Stimulated activated CD4-positive, alpha-beta T cell treated with anti-CD3 and anti-CD28 coated beads, Interleukin-15, amount 100 ng/mL, for 1 hour (primary cell): ENCODE measurements at places on chromosomes 7 and 10.

- DNase-seq = no peak
Observed at GRCh38 chr7:125425506-125425905, 495.9 kb upstream of the POT1 start.

- DNase-seq = no peak
Observed at GRCh38 chr10:58322072-58322834, 12.6 kb upstream of the UBE2D1 start.

DNA sequence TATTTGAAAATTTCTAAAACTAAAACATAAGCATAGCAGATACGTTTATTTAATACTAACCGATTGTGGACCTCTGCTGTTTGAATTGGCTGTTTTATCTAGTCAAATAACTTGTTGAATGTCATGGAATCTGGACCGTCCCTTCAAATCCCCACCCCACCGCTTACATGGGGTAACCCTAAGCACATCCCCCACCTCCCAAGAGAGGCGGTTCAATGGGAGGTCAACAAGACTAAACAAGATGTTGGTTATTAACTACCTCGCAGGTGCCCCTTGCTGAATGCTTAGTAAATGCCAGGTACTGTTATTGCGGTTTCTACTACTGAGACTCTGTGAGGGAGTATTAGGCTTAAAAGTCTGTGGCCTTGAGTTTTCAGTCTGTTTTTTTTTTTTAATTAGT lies 70.9 kb downstream of the DAGLB start:
- no peak for DNase-seq

- DNase-seq = no peak
Observed at GRCh38 chr7:70710651-70711050, 421.3 kb upstream of the GALNT17 start.

GRCh38 chr10:76881477-76882220 lies 756.0 kb downstream of the KCNMA1 start:
- no peak for DNase-seq

DNA sequence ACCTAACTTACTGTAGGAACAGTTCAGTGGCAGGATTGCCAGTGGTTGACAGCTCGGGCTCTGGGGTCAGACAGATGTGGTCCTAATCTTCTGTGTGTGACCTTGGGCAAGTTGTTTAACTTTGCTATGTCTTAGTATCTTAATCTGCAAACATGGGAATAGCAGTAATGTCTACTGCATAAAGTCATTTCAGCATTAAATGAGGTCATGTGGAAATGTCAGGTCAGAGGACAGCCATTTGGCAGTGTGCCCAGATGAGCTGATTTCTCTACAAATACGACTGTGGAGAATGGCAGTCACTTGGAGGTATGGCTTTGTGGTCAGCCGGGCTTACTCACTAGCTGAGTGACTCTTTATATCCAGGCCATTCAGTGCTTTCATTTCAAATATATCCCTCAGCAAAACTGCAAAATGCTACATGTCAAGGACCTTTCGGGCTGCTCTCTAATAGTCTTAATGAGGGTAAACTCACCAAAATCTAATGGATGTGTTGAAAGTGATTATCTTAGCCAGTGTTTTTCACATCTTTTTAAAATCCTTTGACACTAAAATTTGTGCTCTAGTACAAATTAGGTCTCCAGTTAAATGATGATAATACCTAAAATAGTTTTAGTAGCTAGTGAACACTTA lies 171.4 kb downstream of the ST7 start:
- DNase-seq = no peak

GRCh38 chr10:124691421-124692099 lies 52.6 kb downstream of the FAM53B start:
- no peak for DNase-seq

DNA sequence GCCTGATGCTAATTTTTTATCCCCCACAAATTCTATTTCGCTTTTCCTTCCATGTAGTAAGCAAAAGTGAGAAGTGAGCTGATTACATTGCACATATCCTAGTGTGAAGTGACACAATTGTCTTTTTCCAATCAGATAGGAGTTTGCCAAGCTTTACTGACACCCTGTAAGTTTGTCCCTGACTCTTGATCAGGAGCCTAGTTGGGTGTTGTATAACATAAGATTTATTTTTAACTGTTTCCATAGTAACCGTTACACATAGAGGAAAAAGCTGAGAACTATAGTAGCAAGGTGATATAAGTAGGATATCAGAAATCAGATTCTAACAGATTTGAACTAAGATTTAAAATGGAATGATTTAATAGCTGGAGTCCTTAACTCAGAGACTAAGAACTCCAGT lies 31.2 kb downstream of the EXOC4 start:
- no peak for DNase-seq

- DNase-seq = no peak
Observed at GRCh38 chr10:44186150-44186549, 198.7 kb downstream of the CXCL12 start.

- DNase-seq = no peak
Observed at GRCh38 chr7:140027858-140028257, 34.9 kb downstream of the PARP12 start.

GRCh38 chr10:29920408-29921070 lies 138.8 kb downstream of the JCAD start:
- no peak for DNase-seq

- DNase-seq = no peak
Observed at GRCh38 chr10:14366760-14367159, 36.0 kb upstream of the FRMD4A start.

- no peak for DNase-seq
Observed at GRCh38 chr7:117630501-117630900, 150.7 kb downstream of the CFTR start.

- DNase-seq = no peak
Observed at GRCh38 chr10:167383-167782, 32.1 kb downstream of the ZMYND11 start.

- DNase-seq = no peak
Observed at GRCh38 chr10:95315509-95315908, 24.7 kb upstream of the PDLIM1 start.

- no peak for DNase-seq
Observed at GRCh38 chr7:149020483-149020882, 7.8 kb downstream of the PDIA4 start.

DNA sequence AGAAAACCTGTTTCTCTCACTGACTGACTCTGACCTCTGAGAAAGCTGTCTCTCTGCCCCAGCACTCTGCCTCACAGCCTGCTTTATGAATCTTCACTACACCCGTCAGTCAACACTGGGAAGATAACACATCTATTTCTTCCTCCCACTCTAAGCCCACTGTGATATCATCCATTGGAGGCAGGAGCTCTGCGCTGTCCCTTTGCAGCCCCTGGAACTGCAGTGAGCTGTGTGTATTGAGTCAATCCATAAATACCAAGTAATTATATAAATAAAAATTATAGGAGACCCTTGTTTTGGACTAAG lies 17.2 kb upstream of the FXYD4 start:
- no peak for DNase-seq

GRCh38 chr7:100132697-100133151 lies 6.0 kb downstream of the MBLAC1 start:
- peak; percentile 46 for DNase-seq

GRCh38 chr7:44278451-44279161 lies 46.8 kb downstream of the CAMK2B start:
- no peak for DNase-seq

DNA sequence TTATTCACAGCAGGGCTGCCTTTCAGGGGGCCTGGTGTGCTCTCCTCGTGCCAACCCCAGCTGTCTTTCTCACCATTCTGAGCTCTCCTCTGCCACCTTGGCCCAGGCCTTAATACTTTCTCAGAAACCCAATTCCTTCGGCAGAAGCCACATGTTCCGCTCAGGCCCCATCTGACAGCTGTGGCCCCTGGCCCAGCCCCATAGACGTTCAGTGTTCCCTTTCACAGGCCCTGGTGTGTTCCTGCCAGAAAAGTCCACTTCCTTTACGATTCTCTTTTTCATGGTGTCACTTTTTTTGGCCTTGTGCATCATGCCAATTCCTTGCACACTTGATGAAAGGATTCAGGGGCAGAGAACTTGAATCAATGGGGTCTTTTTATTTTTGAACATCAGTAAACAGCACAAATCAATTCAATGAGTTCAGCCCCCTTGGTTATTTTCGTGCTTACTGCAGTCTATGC lies 15.9 kb upstream of the GPNMB start:
- no peak for DNase-seq

DNA sequence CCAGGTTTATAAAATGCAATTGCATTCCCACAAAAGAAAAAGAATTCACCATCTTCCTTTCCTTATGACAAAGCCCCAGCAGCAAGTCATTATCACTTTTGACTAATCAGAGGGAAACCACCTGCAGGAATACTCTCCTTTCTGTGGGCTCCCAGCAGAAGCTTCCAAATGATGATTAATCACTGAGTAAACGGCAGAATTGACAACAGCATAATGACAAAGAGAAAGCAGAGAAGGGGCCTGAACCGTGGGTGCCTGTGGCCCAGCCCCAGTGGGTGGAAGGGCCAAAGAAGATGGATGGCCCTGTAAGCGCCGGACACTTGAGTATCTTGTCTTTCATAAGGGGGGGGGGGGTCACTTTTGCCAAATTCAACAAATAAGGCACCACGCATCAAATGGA lies 152.4 kb upstream of the NRBF2 start:
- DNase-seq = no peak

- DNase-seq = no peak
Observed at GRCh38 chr7:103988468-103989199, 824 bp downstream of the RELN start.

GRCh38 chr10:14543046-14543903 lies 212.6 kb upstream of the FRMD4A start:
- no peak for DNase-seq

DNA sequence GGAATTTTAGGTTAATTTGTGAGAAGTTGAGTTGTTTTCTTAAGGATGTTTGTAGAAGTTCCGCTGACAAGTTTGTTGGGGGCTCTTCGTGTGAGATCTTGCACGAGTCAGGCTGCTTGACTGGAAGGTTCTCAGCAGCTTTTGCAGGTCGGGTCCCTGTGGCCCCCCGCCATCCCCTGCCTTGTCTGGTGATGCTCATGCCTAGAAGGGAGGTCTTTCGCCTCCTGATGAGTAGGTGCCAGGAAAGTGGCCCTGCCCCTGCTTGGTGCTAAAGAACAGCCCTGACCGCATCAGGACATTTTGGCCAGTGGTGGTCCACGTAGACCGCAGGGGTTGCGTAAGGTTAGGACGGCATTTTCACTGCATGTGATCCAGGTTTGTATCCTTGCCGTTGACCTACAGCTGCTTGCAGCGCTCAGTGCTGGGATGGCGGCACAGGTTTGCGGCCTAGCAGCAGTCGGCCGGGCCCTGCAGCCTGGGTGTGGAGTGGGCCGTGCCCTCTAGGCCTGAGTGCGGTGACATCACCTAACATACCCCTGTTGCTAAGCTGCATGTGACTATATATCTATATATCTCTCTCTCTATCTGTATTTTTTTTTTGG lies 62.4 kb downstream of the DNAJB6 start:
- no peak for DNase-seq

DNA sequence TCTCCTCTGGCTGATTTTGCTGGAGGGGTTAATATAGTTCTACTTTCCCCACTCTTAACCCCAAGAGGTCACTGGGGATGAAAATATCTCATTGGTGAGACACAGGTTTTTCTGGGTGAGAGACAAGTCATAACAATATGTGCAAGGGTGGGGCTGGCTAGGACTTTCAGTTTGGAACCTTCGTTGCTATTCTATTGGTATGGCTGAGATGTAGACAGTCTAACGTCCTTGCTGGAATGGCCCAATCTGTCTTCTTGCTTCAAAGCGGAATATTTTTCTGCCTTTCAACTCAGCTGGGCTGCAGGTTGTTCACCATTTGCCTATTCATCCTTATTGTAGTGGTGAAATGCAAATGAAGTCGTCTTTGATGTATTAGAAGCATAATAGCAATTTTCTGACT lies 267.3 kb upstream of the MKI67 start:
- DNase-seq = no peak

- no peak for DNase-seq
Observed at GRCh38 chr10:67696029-67696428, at the start of gene CTNNA3. Gene CTNNA3, minus strand, starts transcription at chr10:67696195.

DNA sequence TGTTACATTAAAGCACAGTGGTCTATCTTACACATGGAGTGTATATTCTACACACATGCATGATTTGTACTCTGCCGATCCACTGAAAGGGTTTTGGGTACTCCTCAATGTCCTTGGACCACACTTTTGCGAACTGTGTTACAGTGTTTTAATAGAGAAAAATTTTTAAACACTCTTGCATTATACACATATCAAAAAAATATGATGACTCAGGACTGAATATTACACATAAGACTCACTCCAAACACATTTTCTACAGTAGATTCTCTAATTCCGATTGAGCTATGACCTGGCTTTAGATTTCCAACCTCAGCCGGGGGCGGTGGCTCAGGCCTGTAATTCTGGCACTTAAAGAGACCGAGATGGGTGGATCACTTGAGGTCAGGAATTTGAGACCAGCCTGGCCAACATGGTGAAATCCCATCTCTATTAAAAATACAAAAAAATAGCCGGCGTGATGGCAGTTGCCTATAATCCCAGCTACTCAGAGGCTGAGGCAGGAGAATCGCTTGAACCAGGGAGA lies 222.4 kb downstream of the CACNA2D1 start:
- DNase-seq = no peak

DNA sequence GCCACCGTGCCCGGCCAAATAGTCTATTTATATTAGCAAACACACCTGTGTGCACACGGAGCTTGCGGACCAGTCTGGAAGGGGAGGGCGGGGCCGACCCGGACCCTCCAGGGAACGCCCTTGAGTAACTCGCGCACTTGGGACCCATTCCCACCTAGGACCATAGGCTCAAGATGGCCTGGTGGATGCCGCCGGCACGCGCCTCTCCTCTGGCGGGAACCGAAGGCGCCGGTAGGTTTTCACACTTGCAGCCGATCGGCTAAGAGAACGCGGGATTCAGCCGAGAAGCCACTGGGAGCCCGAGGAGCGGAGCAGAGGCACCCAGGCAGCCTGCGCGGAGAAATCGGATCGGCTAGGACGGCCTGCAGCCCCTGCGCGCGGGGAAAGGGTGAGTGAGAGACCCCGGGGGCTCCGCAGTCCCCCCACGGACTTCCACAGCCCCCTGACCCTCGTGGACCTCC lies 18.9 kb downstream of the IFT22 start:
- DNase-seq = no peak

DNA sequence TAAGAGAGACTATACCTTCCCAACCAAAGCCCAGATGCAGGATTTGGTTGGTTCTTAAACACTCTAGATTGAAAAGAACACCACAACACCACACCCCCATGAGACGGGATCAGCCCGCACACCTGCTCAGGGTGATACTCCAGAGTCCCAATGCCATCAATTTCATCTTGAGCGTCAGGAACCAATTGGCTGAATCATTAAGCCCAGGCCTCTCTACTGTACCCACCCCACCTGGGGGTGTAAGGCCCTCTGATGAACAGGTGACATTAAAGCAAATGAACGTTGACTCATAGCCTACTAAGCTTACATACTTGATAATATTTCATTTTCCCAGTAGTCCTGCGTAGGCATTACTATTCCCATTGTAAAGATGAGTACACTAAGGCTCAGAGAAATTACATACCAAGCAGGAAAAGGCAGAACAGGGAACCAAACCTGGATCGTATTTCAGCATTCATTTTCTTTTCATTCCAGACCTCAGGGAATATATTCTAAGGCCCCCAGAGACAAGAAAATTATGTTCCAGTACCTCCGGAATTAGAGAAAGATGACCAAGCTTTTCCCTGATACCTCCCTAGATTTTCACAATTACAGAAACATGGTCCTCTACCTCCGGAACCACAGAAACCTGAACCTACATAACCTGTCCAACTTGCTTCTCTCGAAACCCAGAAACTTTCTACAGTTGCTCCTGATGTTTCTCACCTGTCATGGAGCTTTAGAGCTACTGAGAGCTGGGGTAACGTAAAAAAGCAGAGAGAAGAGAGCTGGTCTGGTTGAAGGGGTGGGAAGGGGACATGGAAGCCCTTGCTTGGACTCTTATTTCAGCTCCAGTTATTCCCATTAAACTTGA lies 43.1 kb upstream of the KDM7A start:
- DNase-seq = no peak
